NCI-H2081 treated with DMSO at 0.1 percent for 48 hours (cell line): ENCODE measurements at places on chromosomes 4 and X.
A peak's percentile ranks its signal among the peaks of the same experiment; 100 is the strongest.

DNA sequence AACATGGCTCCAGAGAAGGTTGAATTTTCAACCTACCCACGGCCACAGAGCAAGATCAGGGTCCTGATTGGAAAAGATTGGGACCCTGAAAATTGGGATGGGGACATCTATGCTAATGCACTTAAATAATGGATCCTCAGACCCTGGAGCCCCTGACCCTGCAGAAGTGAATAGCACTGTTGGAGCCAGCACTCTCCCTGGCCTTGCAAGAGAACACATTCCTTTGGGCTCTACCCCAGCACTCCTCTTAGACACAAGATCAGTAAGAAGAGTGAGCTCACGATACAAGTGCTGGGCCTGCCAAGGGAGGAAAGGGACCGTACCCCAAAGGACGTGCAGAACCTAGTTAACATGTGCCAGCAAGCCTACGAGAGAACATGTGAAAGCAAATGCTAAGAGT lies 19.9 kb downstream of the CXCL13 start:
- no peak for DNase-seq

DNA sequence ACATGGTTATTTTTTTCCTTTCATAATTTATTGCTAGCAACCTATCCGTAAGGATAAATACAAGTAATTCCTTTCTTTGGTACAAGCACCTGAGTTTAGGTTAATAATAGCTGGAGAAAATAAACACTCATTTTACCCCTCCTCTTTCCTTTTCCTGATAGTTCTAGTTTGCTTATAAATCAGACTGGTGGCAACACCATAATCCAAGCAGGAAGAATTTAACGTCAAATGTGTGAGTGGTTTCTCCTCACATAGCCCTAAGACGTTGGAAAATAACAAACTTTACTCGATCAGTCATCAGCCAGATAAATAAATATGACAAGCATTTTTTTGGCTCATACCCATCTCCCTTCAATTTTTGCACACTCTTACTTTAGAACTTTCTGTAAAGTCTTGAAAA lies 190.3 kb upstream of the FAM241A start:
- DNase-seq = no peak

DNA sequence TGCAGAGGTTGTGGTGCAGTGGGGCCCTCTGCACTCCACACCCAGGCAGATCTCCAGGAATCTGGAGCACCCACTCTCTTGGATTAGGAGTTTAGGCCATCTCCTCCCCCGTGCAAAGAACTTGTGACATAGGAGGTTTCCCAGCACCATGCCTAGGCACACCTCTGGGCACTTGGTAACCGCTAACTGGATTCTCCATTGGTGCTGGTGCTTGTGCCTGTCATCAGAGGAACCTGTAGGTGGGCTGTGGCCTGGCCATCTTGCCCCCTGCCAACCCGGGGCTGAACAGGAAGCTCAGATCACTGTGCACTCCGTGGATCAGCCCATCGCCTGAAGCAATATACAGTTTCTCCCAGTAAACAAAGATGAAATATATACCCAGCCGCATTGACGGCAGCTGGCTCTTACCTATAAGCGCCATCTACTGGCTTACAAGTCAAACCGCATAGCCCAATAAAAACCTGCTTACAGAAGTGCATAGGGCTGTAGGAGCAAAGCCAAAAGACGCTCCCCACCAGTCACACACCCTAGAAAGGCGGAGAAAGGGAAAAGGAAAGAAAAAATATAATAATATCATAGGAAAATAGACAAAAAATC lies 19.1 kb upstream of the TEX13B start:
- DNase-seq = peak; percentile 91

GRCh38 chr4:138110815-138111214 lies 131.3 kb downstream of the SLC7A11 start:
- no peak for DNase-seq

DNA sequence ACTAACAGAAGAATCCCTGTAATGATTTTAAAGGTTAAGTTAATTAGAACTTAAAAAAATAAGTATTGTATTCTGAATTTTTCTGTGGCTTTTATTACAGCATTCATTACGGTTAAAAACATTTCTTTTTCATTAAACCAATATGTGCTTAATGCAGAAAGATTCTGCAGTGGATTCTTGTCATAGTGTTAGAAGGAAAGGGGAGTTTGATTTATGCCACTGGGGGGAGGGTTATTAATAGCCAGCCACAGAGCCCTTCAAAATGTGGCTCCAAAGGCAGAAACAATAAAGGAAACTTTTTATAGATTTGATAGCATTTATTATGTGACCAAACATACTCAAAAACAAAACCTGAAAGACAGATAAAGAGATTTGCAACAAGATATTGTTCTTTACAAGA lies 9.1 kb downstream of the SMAD1 start:
- no peak for DNase-seq

- no peak for DNase-seq
Observed at GRCh38 chr4:7630568-7631287, 196.0 kb upstream of the PSAPL1 start.

DNA sequence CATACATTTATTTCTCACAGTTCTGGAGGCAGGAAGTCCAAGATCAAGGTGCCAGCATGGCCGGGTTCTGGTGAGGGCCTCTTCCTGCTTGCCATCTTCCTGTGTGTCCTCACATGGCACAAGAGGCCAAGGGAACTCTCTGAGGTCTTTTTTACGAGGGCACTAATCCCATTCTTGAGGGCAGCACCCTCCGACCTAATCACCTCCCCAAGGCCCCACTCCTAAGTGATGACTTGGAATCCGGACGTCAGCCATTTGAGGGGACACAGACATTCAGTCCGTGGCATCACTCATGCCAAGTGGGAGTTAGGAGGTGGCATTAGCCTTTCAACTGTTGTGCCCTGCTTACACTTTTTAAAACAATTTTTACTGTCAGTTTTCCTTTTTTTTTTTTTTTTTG lies 27.3 kb downstream of the MAN2B2 start:
- DNase-seq = no peak

GRCh38 chr4:145066063-145066501 lies 31.9 kb downstream of the ANAPC10 start:
- DNase-seq = no peak

GRCh38 chr4:2046031-2046961 lies 12.8 kb upstream of the NAT8L start:
- no peak for DNase-seq

DNA sequence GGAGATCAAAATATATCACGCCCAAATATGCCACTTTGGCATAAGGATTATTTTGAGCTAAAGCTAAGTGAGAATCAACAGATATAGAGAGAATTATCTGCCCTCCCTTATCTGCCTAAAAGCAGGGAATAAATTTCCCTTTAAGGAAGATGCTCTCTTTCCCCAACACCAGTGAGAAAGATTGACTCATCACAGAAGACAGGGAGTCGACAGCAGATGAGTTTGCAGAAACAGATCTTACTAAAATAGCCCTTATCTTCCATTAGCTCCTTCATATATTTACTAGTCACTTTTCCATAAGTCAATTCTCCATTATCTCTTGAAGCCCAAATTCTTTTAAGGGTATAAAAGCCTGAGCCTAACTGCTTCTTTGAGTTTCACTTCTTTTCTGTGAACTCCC lies 156.6 kb downstream of the CAMK2D start:
- no peak for DNase-seq

DNA sequence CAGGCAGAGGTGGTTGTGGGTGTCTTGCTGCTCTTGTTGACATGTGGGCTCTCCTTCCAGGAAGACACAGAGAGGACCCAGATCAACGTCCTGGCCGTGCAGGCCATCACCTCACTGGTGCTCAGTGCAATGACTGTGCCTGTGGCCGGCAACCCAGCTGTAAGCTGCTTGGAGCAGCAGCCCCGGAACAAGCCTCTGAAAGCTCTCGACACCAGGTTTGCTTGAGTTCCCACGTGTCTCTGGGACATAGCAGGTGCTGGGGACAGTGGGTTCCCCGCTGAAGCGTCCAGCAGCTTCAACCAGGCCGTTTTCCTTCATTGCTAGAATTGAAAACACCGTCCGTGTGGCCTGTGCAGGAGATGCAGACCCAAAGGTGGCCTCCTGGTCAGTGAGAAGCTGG lies 25.6 kb upstream of the MSANTD1 start:
- no peak for DNase-seq

- DNase-seq = no peak
Observed at GRCh38 chrX:50088645-50089044, 112.2 kb downstream of the AKAP4 start.

- DNase-seq = no peak
Observed at GRCh38 chr4:55609393-55609866, 17.4 kb upstream of the PDCL2 start.

DNA sequence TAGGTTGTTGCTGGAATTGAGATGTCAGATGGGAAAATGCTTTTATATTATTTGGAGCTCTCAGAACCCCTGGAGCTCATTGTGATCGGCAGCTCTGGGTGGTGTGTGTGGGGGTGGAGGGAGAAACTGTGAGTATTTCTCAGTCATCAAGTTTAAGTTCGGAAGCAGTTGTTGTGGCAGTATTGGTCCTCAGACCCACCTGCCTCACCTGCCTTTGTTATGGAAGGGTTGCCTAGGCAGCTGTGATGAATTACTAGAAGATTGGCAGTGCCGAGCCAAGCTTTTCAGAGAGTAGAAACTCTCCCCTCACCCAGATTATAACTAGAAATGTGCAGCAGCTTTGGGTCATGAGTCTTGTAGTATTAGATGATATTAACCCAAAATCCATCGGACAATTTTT lies 9.5 kb downstream of the IGSF1 start:
- DNase-seq = no peak

DNA sequence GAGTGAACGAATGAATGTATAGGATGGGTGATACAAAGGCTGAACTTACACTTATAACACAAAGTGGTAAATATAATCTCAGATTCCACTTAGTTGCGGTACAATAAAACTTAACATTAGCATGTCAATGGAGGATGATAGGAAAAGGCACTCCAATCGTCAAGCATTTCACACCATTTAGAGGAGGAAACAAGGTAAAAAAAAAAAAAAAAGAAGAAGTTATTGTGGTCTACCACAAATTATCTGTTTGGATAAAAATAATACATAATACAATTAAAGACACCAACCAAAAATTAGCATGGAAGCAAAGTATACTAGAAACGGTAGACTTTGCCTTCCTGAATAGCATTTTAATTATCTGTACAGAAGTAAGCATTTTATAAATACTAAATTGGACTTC lies 205.5 kb downstream of the PPP3CA start:
- no peak for DNase-seq

GRCh38 chr4:153113061-153113837 lies 91.0 kb upstream of the TRIM2 start:
- no peak for DNase-seq

DNA sequence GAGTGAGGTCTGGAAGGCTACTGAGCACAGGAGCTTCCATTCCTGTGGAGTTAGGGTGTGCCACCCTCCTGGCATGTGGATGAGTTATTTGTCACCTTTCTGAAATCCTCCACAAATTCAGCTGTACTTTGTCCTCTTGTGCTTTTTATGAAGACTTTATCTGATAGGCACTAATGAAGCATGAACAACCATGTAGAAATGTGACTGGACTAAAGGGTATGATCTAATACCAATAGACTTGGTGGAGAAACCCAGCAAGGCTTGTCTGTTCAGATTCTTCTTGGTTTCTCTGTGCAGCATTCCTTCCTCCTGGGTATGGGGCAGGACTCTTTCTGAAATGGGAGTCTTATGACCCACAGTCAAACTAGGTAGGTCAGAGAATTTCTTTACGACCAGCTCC lies 9.6 kb downstream of the NBDY start:
- DNase-seq = no peak

- no peak for DNase-seq
Observed at GRCh38 chrX:40090961-40091360, 6.8 kb downstream of the BCOR start.

GRCh38 chrX:129744861-129745321 lies 6.1 kb downstream of the XPNPEP2 start:
- DNase-seq = no peak

DNA sequence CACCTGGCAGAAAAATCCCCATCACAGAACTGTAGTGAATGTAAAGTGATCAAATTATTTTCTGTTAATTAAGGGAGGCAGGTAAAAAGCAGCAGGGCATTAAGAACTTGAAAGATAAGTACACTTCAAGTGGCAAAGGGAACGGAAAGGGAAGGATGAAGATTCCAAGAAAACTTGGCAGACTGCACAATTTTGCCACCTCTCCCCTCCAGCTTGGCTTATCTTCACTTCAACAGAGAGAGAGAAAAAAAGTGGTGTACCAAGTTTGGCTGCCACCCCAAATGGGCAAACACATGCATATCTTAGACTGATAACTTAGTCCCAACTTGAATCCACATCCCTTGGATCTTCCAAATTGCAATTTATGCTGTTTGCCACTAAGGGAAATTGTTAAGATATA lies 598.1 kb upstream of the ACTRT1 start:
- no peak for DNase-seq

GRCh38 chr4:36757580-36758311 lies 476.3 kb downstream of the DTHD1 start:
- DNase-seq = no peak

DNA sequence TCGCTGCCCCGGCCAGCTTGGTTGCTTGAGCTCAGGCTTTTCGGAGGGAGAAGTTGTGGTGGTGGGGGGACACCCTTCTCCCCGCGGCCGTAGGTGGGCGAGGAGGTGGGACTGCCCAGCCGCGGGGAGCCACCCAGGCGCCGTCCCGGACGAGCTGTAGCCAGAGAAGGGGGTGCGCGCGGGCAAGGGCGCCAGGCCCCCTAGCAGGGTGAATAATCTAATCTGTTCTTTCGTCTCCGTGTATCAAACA lies 3.1 kb downstream of the MID1IP1 start:
- DNase-seq = no peak

- no peak for DNase-seq
Observed at GRCh38 chr4:42547805-42548204, 109.1 kb downstream of the ATP8A1 start.

DNA sequence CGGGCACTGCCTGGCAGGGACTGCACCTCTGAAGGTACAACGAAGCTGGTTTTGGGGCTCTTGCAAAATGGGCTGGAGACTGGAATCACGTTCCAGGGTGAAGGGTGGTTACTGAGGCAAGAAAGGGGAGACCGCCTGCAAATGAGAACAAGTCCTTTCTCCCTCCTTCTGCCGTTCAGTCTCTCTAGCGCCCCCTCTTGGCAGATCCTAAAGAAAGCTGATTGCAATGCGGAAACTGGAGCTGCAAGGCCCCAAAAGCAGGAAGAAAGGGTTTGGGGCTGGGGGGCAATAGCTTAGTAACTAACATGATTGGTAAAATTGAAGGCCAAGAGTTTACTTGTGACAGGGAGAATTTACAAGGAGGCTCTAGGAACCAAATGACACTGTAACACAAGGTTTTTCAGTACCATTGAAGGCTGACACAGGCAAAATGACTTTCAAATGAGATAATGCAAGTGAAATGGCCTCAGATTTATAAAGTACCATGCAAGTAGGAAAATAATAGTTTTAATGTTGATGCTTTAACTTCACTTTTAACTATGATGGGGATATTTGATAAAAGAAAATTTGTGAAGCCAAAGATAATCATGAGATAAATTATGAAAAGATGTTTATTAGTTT lies 222.7 kb upstream of the HAND2 start:
- no peak for DNase-seq

DNA sequence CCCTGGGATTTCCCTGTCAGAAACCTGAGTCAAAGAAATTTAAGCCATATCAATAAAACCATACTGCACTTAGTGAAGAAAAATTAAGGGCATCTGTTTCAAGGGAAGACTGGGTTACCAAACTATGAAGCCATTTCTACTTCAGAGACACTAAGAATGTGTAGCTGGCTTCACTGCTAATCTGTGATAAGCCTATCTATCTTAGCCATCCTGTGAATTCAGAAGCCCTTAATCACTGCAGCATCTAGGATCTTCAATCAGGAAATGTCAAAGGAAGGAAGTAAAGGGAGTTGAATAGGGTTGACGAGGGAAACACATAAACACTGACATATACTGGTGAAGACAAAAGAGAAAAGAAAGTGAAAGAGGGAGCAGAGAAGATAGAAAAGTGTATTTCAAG lies 777.6 kb upstream of the DIAPH2 start:
- DNase-seq = no peak
